ENCODE measurements at places on chromosomes 4 and X.
A peak's percentile ranks its signal among the peaks of the same experiment; 100 is the strongest.

- no peak for DNase-seq
Measured at GRCh38 chr4:62627671-62628070, 1427.5 kb downstream of the ADGRL3 start.

DNA sequence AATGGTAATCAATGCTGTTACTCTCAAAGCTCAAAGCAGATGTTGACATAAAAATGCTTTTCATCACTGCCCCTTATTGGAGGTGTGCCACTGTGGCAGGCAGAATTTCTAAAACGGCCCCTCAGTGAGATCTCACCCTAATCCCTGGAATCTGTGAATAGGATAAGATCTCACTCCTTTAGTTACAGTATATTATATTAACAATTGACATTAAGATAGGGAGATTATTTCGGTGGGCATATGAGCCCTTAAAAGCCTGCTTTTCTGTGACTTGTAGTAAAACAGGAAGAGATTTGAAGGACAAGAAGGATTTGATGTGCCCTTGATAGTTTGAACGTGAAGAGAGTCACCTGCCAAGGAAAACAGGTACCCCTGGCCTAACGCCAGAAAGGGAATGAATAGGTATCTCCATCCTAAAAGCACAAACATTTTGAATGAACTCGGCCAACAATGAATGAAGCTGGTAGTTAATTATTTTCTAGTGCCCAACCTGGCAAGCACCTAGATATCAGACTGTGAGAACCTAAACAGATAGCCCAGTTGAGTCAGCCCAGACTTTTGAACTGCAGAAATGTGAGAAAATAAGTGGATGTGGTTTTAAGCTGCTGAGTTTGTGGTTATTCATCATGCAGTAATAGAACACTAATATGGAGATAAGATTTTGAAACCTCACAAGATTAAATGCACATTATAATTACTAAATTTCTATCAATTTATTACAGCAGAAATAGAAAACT lies 881.6 kb downstream of the PCDH18 start:
- DNase-seq: no peak

DNA sequence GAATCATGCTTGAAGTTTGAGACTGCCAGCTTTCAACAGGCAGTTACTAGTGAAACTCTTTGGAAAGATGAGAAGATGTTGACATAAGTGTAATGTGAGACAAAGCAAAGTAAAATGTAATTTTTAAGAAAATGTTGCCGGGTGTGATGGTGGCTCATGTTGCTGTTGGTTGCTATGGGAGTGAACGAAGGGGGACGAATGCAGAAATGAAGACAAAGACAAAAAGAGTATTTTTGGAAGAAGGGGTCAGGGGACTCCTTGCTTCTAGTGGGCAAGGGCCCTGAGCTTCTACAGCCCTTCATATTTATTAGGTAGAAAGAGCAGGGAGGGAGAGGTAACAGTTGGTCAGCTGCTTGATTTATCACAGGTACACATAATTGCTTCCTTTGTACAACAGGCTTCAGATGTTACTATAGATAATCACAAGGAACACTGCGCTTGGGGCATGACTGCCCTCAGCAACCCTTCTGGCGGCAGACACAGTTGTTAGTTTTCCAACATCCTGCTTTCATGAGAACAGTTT lies 11.9 kb upstream of the UGDH start:
- DNase-seq: no peak

DNA sequence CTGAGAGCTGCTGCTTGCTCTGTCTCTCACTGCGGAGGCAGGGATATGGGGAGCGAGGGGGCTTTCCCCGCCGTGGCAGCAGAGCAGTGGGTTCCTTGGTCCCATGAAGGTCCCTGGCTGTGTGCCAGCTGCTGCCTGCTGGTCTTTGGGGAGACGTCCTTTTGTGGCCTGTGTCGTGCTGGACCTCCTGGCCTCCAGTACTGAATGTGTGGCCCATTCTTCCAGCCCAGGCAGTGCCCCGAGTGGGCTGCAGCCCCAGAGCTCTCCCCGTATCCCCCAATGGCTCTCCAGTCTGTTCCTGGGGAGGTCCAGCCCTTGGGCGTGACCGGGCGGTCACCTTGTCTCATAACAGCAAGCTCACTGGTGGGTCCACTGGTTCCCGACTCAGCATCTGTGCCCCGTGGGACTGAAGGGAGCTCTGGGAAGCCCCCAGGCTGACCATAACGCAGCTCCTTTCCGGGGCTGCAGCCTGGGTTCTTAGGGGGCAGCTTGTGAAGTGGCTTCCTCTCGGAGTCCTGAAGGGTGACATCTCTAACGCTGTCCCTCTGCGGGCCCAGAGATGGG lies 115.6 kb downstream of the SMIM20 start:
- DNase-seq: no peak

GRCh38 chr4:139053909-139054308 lies 38.3 kb downstream of the NOCT start:
- DNase-seq: no peak

GRCh38 chr4:161320377-161320776 lies 843.4 kb downstream of the FSTL5 start:
- DNase-seq: no peak

DNA sequence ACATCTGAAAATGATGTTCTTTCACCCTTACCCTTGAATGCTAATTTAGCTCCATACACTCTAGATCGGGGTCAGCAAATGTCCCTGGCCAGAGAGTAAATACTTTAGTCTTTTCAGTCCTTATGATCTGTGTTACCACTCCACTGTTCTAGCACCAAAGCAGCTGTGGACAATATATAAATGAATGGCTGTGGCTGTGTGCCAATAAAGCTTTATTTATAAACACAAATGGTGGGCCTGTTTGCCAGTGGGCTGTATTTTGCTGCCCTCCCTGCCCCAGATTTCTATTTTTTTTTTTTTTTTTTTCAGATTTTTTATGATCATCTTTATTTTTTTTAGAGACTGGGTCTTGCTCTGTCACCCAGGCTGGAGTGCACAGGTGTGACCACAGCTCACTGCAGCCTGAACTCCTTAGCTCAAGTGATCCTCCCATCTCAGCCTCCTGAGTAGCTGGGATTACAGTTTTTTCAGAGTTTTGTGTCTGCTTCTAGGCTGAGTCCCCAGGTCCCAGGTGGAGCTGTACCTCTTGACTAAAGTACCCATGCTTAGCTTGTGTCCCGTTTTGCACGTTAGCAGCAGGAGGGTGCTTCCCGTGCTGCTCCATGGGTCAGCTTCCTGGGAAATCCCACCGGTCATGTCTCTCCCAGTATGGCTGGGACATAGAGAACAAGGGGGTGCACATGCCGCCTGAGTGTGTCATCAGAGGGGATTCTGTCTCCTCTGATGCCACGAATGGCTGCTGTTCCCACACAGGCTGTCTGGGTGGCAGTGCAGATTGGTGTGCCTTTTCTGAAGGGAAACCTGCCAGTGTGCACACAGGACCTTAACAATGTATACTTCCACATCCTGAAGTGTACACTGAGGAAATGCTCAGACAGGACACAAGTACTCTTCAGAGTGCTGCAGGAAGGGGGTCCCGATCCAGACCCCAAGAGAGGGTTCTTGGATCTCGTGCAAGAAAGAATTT lies 16.0 kb upstream of the GRPEL1 start:
- no peak for DNase-seq

GRCh38 chr4:80529026-80529425 lies 193.5 kb downstream of the CFAP299 start:
- no peak for DNase-seq

GRCh38 chr4:66575008-66575696 lies 904.9 kb upstream of the EPHA5 start:
- no peak for DNase-seq

DNA sequence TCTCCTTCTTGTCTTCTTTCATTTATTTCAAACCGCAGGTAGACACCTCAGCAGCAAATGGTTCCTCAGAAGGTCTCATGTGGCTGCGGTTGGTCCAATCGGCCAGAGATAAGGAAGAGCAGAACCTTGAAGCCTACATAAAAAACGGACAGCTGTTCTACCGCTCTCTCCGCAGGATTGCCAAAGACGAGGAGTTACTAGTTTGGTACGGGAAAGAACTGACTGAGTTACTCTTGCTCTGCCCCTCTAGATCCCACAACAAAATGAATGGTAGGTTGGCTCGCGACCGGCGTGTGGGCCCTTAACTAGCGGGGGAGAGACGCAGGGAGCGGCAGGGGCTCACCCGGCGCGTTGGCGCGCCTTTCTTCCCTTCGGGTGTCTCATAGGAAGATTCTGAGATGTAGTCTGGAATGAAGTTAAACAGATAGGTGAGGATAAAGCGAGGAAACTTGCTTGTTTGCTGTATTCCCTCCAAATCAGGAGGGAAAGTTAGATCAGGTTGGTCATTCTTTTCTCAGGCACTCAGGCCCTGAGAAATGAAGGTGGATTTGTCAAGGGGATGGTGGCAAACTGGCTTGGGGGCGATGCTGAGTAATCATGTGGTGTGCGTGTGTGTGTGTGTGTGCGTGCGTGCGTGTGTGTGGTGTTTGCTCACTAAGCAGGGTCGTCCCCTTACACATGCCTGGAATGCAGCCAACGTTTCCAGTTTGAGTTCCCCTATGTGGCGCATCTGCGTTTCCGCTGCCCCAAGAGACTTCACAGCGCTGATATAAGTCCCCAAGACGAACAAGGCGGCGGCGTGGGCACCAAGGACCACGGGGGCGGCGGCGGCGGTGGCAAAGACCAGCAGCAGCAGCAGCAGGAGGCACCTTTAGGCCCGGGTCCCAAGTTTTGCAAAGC lies 4.2 kb downstream of the PRDM8 start:
- peak; percentile 79 for DNase-seq

DNA sequence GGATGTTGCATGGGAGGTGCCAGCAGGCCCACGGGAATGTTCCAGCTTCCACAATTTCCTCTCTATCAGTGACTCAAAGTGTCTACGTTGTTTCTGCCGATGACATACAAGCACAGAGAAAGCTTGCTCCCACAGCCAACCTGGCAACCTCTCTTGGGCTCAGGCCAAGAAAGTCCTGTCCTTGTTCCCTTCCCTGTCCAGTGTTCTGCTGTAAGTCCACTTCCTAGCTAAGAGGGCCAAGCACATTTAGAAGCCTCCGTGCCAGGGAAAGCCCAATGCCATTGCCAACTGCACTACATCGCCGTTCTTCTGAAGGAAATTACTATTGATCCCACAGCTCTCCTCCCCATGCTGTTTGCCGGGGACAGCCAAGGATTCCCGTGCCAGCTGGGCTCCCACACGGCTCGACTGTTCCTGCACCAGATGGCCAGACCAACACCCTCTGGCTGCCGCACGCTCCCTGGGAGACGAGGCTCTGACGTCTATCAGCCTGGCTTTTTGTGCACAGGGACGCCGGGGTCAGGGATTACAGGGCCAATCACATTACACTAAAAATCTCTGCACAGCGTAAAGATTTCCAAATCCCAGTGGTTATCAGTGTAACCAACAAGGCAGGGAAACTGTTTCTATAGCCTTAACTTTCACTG lies 284.0 kb downstream of the BCOR start:
- DNase-seq: no peak

GRCh38 chr4:138310498-138310897 lies 68.3 kb upstream of the SLC7A11 start:
- DNase-seq: no peak

GRCh38 chr4:107643021-107643420 lies 77.0 kb downstream of the PAPSS1 start:
- DNase-seq: no peak

- DNase-seq: no peak
Measured at GRCh38 chr4:55124322-55125076, 896 bp downstream of the KDR start.

DNA sequence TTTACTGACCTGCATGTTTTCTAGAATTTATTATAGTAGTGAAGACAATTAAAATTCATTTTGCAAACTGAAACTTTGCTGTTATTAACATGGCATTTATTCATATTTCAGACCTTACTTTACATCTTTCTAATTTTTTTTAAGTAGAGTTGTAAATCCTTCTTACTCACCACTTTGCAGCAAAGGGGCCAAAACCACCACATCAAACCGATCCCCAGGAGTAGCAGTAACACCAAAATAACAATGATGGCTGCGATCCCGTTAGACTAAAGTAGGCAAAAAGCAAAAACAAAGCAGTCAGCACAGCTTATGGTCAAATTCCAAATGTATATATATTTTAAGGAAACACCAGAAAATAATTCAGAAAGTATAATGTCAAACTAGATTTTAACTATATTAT lies 64.7 kb downstream of the ANTXR2 start:
- DNase-seq: no peak

GRCh38 chrX:37684973-37685372 lies 618 bp upstream of the XK start:
- DNase-seq: no peak

DNA sequence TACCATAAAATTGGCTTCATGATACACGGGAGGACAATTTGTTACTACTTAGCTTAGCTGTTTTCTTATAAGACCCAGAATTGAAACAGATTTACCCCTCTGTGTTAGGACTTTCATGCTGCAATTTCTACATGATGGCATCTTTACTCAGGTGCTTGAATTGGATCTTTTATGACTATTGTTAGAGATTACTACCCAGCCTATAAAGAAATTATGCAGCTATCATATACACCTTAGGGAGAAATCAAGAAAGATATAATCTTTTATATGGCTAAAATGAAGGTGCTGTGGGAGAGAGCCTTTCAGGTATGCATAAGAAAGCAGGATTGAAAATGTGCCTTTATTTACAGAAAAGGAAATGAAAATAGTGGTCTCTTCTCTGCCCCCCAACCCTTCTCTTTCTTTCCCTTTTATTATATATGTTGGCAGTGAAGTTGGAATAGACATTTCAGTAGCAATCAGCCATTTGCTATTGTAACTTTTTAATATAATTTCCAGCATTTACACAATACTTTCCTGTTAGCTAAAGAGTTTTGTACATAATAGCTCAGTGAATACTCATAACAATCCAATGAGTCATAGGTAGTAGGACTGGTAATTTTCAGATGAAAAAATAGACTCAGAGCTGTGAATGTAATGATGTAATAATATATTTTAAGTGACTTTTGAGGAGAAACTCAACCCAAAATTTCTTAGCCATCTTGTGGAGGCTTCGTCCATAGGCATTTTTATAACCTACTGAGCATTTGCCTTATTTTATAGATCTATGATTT lies 311.8 kb downstream of the ADGRL3 start:
- no peak for DNase-seq

GRCh38 chr4:146930673-146931072 lies 15.0 kb downstream of the TTC29 start:
- DNase-seq: no peak

GRCh38 chr4:2341911-2342652 lies 76.4 kb downstream of the ZFYVE28 start:
- DNase-seq: no peak

DNA sequence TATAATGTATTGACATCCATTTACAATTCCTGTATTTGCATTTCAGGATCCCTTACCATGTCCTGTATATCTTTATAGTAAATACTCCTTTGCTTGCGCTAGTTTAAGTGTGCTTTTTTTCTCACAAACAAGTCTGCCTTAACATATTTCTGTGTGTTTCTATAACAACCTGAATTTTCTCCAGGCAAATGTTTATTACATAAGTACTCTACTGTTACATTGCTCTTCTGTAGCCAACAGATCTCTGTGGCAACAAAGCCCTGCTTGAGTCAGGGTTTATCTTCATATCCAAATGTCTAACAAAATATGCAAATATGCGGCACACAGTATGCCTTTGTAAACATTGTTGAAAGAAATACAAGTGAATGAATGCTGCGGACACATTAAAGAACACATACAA lies 625.5 kb downstream of the TLL1 start:
- DNase-seq: no peak

DNA sequence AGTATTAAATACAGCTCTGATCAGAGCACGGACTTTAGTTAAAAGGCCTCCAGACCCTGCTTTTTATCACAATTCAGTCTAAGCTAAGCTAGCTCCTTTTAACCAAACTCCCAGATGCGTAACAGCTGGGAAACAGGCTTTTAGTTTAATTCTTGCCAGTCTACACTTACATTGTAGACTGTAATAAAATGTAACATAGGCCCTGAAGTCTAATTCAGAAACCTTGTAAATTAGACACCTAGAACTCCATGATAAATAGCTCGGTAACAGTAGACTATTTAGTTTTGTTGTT lies 20.1 kb downstream of the FBXO8 start:
- DNase-seq: no peak

Data from stimulated activated naive CD4-positive, alpha-beta T cell (primary cell).